Stimulated activated CD4-positive, alpha-beta T cell treated with anti-CD3 and anti-CD28 coated beads, Interleukin-1b, Interleukin-23, amount 100 ng/mL, for 1 hour (primary cell): ENCODE measurements at places on chromosomes 7 and 10.

GRCh38 chr10:8272794-8273425, 218.4 kb downstream of the GATA3 start:
- DNase-seq: no peak

GRCh38 chr7:117017017-117017451, 63.7 kb downstream of the ST7 start:
- DNase-seq: no peak

- no peak for DNase-seq
These were observed 65.2 kb downstream of the LYZL1 start for GRCh38 chr10:29353887-29354561.

DNA sequence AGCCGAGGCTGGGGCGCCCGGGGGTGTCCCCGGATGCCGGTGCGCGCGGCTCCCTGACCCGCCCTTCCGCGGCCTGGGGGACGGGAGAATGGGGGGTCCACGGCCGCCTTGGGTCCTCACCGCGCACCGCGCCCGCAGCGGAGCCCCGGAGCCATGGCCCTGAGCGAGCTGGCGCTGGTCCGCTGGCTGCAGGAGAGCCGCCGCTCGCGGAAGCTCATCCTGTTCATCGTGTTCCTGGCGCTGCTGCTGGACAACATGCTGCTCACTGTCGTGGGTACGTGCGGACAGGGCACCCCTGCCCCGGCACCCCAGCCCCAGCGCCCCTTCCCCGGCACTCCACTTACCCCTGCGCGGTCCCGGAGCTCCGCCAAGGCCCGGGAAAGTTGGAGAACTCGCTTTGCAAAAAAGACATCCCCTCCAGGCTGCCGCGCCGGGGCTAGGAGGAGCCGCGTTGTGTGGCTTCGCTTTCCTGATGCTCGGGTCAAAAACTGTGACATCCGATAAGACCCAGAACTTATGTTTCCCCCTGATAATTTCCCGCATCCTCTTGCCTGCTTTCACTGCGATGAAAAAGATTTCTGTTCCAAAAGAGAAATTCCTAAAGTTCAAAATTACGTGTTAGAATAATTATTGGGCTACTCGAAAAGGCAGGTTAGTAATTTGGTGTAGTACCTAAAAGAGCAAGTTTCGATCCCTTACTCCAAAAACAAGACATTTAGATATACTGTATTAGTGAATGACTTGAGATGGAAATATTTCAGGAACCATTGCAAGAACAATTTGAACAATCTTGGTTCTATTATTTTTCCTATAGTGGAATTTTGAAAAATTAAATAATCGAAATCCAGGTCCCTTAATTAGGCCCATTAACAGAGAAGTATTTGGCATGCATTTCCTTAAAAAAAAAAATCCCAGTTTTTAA, 888 bp downstream of the SLC18A2 start:
- DNase-seq: no peak

GRCh38 chr10:73399063-73399462, 14.8 kb downstream of the ANXA7 start:
- DNase-seq: no peak

DNA sequence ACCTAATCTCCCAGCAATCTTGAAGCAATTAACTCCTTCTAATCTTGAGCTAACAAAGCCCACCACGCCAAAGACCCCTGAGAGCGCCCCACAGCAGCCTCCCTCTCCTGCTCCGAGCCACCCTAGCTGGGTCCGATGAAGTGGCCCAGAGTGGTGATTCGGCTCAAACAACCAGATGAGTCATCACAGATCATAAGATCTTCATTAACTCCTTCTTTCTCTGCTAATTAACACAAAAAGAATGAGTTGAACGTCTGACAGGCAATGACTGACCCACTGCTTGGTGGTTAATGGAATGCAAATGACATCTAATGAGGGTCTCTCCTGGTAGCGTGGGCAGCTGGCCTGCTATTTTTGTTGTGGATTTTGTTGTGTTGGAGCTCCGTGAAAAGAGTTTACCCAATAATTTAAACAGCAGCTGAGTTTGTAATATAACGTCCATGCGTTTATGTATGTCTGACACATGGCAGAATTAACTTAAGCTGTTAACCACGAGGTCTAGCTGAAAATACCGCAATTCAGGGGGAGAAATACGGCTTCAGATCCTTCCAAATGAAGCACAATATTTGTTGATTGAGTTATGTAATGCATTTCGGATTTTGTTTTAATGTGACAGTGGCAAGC, 161.4 kb downstream of the RAB11FIP2 start:
- DNase-seq: no peak

- no peak for DNase-seq
These were observed 1.2 kb downstream of the GTF2IRD1 start for GRCh38 chr7:74454925-74455288.

- DNase-seq: no peak
These were observed 17.6 kb downstream of the LGI1 start for GRCh38 chr10:93775356-93775755.

DNA sequence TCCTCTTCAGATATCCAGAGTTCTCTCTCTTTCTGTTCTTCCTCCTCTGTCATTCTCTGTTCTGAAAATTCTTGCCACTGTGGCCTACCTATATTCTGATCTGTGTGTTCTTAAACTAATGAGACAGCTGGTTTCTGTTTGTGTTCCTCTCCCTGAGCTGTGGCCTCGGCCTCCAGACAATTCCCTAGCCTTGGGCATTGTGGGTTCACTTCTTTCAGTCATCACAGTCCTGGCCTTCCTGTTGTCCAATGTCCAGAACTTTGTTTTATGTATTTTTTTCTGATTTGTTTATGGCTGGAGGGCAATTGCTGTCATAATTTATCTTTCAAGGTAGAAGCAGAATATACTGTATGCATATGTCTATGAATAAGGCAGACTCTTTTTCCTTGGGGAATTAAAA, 173.2 kb upstream of the MTPN start:
- no peak for DNase-seq

DNA sequence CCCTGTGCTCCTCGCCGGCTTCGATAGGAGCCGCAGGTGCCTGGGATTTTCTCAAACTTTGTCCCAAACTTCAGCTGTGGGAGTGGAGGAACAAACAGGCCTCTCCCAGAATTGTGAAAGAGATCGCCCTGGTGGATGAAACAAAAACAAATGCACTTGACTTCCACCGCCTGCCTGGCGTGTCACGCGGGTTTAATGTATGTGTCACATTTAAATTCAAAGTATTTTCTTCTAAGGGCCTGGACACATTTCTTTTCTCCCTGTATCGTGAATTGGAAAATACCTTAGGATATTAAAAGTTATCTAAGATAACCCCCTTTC, 694 bp upstream of the WASL start:
- DNase-seq: no peak

DNA sequence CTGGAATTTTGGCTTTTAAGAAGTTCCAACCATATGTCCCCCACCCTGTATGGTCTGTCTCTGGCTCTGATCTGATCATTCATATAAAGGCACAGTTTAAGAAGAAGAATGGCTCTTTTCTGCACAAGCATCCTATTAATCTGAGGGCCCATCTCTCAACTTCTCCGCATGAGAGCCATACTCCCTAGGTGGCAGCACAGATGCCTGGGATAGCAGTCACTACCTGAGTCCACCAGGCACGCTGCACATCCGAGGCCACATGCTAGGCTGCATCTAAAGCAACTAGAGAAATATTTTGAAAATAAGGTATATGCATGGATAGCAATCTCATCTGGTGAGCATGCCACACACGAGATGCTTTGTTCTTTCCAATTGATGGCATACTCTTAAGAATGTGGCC, 565.5 kb downstream of the PARD3 start:
- DNase-seq: no peak

- no peak for DNase-seq
These were observed 1.0 kb downstream of the DDC start for GRCh38 chr7:50564171-50564570.

DNA sequence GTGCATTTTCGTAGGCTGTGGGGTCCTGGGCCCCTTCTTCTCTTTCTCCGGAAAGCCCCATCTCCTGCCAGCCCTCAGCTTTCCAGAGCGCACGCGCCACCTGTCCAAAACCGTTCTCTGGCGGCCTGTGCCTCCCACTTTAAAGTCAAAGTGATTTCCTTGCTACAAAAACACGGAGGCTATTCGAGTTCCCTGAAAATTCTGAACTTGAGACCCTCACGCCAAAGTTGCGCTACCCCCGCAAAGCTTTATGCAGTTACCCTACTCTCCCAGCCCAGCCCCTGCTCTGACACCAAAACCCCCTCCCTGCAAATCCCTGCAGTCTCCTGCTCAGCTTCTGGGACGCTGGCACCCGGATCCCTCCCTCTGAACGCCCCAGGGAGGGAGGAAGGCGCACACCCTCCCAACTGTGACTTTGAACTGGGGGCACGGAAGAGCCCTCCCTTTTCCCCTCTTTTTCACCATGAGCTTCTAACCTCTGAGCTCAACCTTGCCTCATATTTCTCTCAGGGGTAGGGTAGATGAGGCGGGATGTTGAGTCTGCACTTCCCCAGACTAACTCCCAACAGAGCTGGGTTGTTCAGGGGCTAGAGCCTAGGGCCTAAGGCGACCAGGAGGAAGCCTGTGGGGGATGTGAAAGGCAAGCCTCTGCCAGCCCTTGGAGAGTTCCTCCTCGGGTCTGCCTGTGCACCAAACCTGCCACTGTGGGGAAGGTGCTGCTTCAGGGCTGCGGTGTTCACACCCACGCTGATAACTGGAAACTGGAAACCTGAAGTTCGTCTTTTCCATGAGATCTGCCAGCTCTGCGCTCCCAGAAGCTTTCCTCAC, 2.7 kb upstream of the PAX4 start:
- no peak for DNase-seq

DNA sequence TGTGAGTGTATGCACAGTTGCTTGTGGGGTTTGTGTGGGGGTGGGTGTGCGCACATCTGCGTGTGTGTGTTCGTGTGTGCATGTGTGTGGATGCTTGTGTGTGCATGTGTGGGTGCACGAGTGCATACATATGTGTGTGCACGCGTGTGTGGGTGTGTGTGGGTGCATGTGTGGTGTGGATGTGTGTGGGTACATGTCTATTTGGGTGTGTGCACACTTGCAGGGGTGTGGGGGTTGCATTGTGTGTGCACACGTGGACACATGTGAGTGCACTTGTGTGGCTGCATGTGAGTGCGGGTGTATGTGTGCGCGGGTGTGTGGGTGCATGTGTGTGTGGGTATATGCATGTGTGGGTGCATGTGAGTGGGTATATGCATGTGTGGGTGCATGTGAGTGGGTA, 73.7 kb downstream of the NKX6-2 start:
- no peak for DNase-seq

DNA sequence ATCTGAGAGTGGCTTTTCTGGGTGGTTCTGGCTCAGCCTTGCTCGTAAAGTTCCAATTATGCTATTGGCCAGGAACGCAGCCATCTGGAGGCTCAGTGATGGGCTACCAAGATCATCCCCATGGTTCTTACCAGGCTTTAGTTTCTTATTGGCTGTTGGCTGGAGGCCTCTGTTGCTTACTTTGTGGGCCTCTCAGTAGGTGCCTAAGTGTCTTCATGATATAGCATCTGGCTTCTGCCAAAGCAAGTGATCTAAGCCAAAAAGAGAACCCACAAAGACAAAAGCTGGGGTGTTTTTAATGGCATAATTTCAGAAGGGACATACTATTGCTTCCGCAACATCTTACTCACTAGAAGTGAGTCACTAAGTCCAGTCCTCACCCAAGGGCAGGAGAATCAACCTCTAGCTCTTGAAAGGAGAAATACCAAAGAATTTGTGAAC, 132.0 kb upstream of the MDFIC start:
- no peak for DNase-seq

GRCh38 chr7:23791721-23792120, 81.7 kb downstream of the STK31 start:
- DNase-seq: no peak

DNA sequence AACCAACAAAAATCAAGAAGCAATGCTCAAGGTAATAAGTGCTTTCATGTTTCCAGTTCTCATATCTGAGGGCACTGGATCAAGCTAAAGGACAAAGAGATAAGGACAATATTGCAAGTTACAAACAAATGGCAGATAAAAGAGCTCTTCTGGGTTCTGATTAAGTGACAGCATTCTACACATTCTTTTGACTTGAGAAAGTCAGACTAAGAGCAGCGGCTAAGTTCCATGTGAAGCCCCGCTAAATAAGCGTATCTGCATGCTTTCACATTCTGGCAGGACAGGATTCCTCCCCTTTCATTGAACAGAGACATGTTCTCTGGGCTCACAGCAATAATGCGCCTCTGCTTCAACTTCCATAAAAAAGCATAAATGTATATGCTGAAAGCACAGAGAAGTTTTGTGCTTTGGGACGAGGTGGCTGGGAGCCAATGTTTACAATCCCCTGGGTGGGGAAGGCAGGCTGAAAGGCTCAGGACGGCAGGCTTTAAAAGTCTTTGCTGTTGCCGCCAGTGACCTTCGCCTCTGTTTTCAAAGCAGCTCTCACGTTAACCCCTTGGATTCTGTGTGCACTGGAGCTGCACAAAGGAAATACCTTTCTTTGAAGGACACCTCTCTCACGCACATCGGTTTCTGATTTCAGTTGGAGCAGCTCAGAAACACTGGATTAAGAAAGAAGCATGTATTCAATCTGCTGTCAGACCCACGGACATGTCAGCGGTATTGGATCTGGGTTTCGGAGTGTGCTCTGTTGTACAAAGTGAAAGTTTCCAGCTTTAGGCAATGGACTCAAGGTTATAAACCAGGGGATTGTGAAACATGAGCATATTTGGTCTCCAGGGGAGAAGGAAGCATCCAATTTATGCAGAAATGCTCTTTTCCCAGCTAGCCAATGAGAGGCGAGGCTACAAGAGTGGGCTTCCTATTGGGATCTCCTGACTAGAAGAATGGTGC, 105.4 kb upstream of the FAM133B start:
- DNase-seq: no peak

DNA sequence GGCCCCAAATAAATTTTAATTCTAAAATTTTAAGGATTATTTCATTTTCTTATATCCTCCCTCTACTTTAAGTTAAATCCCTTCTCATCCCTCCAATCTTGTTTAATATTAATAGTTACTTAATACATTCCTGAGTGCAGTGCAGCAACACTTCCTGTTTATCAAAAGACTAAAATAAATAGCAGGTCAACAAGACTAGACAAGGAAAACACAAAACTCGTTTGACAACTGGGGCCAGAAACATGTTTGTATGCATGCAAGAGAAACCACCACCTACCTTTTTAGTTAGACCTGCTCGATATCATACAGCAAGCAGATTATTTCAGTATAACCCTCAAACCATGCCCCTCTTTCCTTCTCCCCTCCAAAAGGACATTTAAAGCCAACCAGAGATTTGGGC, 95.8 kb downstream of the PARD3 start:
- DNase-seq: no peak

- no peak for DNase-seq
These were observed 7.7 kb upstream of the HYCC1 start for GRCh38 chr7:23021596-23021995.

DNA sequence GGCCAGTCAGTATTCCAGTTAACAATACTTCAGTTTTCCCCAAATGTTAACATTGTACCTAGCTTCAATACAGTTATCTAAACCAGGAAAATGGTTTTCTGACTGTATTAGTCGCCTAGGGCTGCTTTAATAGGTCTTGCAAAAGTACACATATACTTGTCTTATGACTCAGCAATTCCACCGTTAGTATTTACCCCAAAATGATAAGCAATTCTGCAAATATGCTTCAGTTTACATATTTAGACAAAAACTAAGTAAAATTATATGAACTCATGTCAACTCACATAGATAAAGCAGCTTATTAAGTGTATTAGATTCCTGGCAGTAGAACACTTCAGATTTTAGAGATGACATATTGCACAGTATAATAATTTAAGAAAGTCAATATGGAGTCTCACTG, 363.3 kb downstream of the ARL4A start:
- DNase-seq: no peak
